Sigmoid colon (tissue), 7 donors: ENCODE measurements at places on chromosomes 3 and 15.
A peak's percentile ranks its signal among the peaks of the same experiment; 100 is the strongest.

GRCh38 chr3:178421069-178421468, 115.2 kb upstream of the KCNMB2 start:
- H3K4me1 ChIP-seq, result peaks cover 7% of the 10 kb centered on the region
- no peaks in the 10 kb centered on the region for H3K36me3 ChIP-seq
- H3K4me3 ChIP-seq, result no peak overlapping the region
- no peaks in the 10 kb centered on the region for H3K27me3 ChIP-seq

DNA sequence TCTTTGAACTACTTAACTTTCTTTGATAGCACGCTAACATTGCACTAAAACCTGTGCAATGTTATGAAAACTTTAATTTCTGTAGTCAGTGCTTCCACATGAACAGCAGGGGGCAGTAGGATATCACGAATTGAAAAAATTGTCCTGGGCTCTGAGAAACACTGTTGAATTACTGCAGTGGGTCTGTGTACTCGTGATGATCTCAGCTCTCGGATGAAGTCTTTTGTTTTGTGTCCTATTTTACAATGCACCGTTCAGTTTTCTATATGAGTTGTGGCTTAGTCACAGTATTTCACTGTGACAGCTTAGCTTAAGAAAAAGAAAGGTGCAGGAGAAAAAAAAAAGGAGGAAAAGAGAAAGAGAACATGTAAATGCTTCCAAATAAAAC, 141.3 kb upstream of the CCDC54 start:
- DNase-seq, result peak; percentile 64
- H3K27me3 ChIP-seq, result no peaks in the 10 kb centered on the region
- peaks cover 5% of the 10 kb centered on the region for H3K4me1 ChIP-seq
- peak overlapping the region; percentile 53 for H3K4me3 ChIP-seq
- no peaks in the 10 kb centered on the region for H3K36me3 ChIP-seq

DNA sequence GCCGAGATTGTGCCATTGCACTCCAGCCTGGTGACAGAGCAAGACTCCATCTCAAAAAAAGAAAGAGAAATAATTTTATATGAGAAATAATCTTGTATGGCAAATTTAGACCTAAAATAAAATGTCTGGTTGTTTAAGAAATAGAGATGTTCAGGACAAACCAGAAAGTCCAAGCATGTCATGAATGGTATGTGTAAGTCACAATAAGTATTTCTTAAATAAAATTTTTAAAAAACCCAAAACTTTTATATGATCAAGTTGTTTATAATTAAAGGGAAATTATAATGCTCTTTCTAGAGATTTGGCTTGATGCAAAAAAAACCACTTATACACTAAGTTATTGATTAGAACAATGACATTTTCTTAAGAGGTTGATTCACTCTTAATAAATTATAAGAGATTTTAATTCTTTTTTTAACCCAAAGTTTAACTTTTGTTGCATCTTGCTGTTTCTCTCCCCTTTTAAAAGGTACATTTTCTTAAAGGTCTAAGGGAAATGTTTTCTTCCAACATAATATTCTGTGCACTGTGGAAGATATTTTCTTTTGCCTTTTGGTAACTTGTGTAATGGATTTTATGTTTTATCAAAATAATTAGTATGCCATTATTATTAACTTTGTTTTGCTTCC, 105.7 kb downstream of the RTP4 start:
- H3K27me3 ChIP-seq, result no peaks in the 10 kb centered on the region
- DNase-seq, result no peak
- H3K4me3 ChIP-seq, result no peak overlapping the region
- no peaks in the 10 kb centered on the region for H3K4me1 ChIP-seq
- no peaks in the 10 kb centered on the region for H3K36me3 ChIP-seq
- H3K27ac ChIP-seq, result no peak overlapping the region

DNA sequence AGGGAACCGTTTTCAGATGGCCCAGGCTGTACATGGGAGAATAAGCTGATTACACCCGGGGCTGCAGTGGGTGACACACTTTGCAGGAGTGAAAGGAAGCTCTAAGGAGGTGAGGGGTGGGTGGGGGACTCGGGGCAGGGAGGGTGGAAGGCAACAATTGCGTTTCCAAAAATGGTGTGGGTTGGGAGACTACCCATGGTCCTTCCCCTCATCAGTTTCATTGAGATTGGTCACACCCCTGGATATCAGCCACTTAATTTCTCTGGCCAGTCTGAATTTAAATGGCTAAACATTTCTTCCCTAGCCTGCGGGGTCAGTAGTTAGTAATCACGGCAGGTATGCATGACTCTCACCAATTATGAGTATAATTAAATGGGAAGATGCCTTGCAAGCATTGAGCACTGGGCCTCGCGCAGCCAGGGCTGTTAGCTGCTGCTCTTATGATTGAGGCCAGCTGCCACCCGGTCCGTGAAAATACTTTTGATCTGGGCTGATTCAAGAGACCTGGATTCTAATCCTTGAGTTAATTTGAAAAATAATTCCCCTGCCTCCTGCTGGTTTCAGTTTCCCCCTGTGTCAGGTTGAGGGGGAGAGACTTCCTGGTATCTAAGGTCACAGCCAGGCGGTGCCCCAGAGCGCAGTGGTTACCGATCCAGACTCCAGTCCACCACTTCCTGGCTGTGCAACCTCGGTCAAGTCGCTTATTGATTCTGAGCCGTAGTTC, 23.3 kb downstream of the SLC6A6 start:
- no peaks in the 10 kb centered on the region for H3K27me3 ChIP-seq
- H3K27ac ChIP-seq, result no peak overlapping the region
- no peaks in the 10 kb centered on the region for H3K36me3 ChIP-seq
- DNase-seq, result no peak
- H3K4me1 ChIP-seq, result peaks cover 10% of the 10 kb centered on the region
